ENCODE measurements at places on chromosomes 12 and 14.

DNA sequence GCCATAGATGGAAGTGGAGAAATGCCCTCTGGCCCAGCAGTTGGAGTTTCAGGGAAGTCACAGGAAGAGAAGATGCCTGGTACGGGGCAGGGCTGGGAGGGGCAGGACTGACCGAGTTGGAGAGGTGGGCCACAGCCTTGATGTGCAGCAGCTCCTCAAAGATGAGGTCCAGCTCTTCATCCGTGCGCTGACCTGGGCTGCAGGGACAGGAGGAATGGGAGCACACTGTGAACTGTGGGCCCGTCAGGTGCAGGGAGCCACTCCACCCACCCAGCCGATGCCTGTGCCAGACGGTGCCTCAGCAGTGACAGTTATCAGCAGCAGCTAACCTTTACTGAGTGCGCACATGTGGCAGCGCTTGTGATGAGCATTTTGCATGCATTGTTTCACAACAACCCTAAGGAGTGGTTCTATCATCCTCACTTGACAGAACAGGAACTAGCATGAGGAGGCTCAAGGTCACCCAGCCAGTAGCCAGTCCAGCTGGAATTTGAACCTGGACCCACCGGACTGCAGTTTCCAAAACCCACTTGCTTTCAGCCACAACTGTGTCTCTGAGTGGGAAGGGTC, 8.4 kb downstream of the RAPGEF3 start:
- no peak for DNase-seq

DNA sequence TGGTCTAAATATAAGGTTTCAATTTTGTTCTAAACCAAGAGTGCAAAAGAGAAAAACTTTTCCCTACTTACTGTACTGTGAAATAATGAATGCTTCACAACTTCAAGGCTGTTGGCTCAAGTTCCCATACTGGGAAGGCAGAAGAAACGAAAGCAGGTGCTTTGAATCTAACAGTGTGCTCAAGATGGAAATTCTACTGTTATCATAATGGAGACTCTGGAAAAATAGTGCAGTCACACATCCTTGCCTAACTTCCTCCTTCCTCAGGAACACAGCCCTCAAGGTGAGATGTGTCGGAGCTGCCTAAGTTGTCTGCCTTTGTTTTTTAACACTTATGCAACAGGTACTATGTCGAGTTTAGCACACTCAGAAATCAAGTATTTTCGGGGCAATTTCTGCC, 131.1 kb downstream of the STXBP6 start:
- no peak for DNase-seq

DNA sequence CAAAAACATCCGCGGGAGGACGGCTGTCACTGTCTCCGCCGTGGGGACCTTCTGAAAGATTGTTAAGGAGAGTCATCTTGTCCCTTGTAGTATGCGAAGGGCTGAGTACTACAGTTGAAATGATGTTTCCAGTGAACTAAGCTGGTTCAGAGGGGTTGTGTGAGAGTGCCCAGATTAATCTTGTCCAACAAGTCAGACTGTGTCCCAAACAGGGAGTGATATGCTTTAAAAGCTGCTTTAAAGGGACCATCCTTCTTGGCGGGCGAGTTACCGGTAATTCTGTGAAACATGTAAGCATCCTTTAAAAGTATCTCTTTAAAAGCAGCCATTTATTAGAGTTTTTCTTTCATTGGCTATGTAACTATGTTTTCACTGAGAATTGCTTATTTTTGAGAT, 1.1 kb downstream of the WDR20 start:
- no peak for DNase-seq

DNA sequence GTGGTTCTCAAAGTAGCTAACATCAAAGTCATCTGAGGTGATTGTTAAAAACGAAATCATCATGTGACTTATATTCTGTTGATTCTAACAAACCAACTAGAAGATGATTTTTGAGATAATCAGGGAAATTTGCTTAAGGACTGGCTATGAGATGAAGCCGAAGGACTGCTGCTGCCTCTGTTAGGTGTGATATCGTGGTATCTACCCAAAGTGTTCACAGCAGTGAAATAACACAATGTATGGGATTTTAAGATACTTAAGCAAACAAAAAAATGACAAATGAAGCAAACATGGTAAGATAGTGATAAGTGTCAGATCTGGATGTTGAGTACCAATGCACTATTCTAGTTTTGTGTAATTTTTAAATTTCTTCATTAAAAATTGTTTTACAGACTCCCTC, 59.1 kb downstream of the GXYLT1 start:
- DNase-seq: no peak

DNA sequence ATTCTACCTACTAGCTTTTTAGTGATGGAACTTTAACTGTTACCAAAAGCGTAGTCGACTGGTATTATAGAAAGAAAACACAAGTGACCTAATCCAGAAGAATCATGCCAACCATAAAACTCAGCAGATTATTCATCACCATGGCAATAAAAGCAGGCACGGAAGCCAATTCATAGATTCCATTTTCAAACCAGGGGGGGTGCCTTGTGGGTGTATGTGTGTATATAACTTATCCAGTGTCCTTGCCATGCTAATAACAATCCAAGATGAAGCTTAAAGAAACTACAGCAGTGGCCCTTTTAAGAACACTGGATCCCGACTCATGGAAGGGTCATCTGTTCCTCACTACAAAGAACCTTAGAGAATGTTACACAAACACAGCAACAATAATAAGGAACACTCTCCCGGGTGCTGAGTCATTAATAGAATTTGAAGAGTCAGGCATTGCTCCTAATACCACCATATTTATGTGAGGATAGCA, 61.0 kb downstream of the EPS8 start:
- no peak for DNase-seq
